Stimulated activated CD8-positive, alpha-beta memory T cell treated with anti-CD3 and anti-CD28 coated beads, Interleukin-15, amount 100 ng/mL, for 48 hours (primary cell): ENCODE measurements at places on chromosomes 16 and 17.

- no peak for DNase-seq
Measured at GRCh38 chr16:75298267-75298666, 46.8 kb upstream of the BCAR1 start.

DNA sequence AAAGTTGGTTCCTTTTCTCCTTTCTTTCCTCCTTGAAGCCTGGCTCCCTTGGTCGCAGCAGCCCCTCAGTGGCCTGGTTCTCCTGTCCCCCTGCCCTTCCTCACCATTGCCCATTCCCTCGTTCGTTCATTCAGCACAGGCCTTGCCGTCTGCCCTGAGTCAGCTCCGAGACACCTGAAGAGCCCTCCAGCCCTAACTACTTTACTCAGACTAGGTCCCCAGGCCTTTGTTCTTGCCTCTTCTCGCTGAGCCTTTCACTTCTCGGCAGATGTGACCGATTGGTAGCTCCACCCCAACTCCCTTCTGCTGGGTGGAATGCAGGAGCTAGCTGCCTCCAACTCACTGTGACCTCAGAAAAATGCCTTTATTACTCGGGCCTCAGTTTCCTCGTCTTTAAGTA is 7.0 kb upstream of the ADAM11 start:
- DNase-seq: no peak

DNA sequence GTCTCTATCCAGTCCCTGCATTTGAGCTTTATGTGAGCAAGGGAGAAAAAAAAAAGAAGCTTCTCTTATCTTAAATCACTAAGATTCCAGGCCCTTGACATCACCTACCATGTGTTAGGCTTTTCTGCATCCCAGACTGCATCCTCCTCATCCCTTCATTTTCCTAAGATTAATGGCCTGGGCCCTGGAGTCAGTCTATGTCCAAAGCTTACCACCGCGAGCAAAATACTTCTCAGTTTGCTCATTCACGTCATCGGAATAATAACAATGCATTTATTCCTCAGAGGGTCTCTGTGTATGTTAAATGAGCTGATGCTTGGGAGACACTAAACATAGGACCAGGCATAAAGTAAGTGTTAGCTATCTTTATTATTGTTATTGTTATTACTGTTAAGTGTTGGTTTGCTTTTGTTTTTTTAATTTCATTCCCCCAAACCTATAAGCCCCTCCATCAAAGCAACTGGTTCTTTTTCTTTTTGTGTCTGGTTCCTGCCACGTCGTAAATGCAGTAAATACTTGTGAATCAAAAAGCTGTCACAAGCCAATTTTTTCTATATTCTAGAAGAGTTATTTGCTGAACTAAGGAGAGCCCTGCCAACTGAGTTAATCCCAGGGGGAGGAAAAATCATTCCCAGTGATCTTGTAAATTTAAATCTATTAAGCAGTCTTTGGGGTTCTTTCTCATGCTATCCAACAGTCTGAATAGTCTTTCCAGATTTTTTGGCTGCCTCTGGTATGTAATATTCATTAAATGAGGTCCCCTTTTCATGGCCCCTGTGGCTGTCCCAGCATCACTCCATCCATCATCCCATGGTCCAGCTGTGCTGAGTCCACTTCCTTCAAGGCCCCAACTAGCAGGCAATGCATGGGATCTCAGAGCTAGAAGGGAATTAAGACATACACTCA is 46.5 kb downstream of the VAT1L start:
- DNase-seq: no peak

DNA sequence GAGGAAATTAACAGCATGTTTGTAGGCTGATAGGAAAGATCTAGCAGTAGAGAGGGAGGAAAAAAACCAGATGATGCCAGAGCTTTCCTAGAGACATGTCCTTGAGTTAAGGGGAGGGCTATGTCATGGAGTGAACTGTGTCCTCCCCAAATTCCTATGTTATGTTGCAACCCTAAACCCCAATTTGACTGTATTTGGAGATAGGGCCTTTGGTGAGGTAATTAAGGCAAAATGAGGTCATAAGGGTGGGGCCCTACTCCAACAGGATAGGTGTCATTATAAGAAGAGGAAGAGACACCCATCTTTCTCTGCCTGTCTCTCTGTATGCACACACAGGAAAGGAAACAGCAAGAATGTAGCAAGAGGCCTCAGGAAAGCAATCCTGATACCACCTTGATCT is 195.3 kb upstream of the AXIN2 start:
- no peak for DNase-seq

GRCh38 chr17:9200699-9201359 is 179.5 kb downstream of the NTN1 start:
- DNase-seq: no peak

- no peak for DNase-seq
Measured at GRCh38 chr17:39800540-39800939, 62.8 kb downstream of the GRB7 start.

GRCh38 chr17:43782913-43783680 is 2.9 kb downstream of the CFAP97D1 start:
- no peak for DNase-seq

GRCh38 chr17:69874175-69874670 is 200.8 kb upstream of the KCNJ16 start:
- DNase-seq: no peak
